ENCODE measurements at places on chromosomes 13 and 19. TPM values are rescaled to one million over a fixed set of nuclear protein-coding genes. Genes with fewer than 3 reads are reported as not detected.

Gene ZNF571
- 6.0 TPM for total RNA-seq

Gene CACTIN
- 22.6 TPM for total RNA-seq

Gene LGALS14
- total RNA-seq: not detected

Gene NALCN
- 0.12 TPM for total RNA-seq

Gene MYO16
- not detected for total RNA-seq

Gene RXFP2
- total RNA-seq: not detected

Gene RNF225
- not detected for total RNA-seq

Gene FFAR1
- not detected for total RNA-seq

Gene TNPO2
- total RNA-seq: 73.3 TPM

Gene N4BP2L1
- total RNA-seq: 14.1 TPM

Gene ELSPBP1
- not detected for total RNA-seq

Gene MAST1
- 0.69 TPM for total RNA-seq

Gene C1QTNF9B
- total RNA-seq: not detected

Gene SCGB2B2
- total RNA-seq: 1.3 TPM

Gene ZSCAN4
- total RNA-seq: not detected

Gene PLIN3
- 125 TPM for total RNA-seq

Gene PSG7
- not detected for total RNA-seq

Gene SULT2A1
- not detected for total RNA-seq

Gene KIR2DL4
- total RNA-seq: 1.5 TPM

Gene TMPRSS9
- total RNA-seq: not detected

Gene SYDE1
- total RNA-seq: 3.8 TPM

Gene ZFP14
- total RNA-seq: 5.0 TPM

Measured in mucosa of descending colon (tissue), 3 donors.